ENCODE measurements at places on chromosomes 2 and 18.

DNA sequence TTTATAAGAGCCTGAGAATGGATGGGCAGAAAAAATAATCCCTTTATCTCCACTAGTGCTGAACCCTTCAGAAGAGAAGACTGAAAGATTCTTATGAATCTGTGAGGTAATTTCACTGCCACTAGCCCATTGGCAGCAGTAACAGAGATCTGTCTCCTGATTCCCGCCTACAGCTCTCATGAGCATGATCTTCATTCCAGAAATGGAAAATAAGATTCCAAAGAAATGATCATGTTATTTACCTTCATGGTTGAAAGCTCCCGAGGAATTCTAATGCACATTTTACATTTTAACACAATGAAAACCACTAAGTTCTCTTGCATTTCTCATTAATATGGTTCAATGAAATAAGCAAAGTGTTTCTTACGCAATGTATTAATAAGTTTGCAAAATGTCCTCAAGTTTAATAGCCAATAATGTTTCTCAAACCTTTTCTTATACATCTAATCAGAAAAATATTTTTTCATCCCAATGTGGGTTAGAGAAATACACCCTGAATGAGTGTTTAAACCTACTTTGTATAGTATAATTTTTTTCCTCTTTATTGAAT lies 905.6 kb downstream of the TMEM182 start:
- DNase-seq, result no peak

DNA sequence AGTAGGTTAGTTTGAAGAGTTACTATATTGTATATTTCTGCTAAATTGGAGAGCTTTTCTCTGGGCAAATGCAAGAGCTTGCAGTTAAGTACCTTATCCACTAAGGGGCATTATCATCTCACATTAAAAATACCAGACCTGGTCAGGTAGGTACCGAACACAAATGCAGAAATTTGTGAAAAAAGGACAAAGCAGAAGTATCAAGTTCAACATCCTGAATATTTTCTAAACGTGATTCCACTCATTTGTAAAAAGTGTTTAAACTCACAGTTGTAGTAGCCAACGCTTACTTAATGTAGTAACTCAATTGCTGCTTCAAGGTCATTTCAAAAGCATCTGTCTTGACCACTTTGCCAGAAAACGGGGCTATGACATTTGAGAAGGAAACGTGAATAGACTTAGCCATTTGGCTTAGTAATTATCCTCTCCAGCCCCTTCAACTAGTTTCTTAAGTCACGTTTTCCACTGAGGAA lies 52.1 kb downstream of the CYRIA start:
- DNase-seq, result no peak

DNA sequence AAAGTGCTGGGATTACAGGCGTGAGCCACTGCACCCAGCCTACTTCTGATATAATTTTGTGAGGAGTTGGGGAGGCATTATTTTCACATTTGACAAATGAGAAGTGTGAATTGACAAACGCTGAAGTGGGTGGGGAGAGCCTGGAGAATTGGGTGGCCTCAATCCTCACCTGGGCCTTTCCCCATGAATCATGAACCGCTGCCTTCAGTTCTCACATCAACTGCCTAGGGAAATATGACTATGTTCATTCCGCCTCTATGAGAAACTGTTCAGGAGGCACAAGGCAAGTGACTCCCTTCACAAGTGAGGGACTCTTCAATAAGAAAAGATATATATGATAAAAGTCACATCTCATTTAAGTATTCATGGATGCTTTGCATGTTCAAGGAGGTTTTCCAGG lies 96.6 kb upstream of the RND3 start:
- no peak for DNase-seq

DNA sequence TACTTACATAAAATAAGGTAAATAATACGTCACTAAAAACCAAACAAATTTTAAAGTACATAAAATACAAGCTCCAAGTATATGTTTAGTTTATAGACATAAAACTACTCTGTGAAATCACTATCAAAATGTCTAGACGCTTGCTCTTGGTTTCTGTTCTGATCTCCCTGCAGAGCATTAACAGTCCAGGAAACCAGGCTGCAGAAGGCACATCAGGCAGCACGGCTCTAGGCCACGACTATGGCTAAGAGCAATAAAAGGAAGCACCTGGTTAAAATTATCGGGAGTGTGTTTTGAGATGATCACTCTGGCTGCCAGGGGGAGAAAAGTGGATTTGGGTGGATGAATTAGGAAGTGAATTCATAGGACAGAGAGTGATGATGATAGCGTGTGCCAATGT lies 196.0 kb upstream of the SPHKAP start:
- no peak for DNase-seq

GRCh38 chr2:74983631-74984392 lies 25.4 kb downstream of the POLE4 start:
- no peak for DNase-seq

- DNase-seq, result no peak
These were observed 573.5 kb downstream of the DSC3 start for GRCh38 chr18:30469091-30469490.

- DNase-seq, result no peak
These were observed 193.4 kb upstream of the RMP24 start for GRCh38 chr18:35778850-35779627.

DNA sequence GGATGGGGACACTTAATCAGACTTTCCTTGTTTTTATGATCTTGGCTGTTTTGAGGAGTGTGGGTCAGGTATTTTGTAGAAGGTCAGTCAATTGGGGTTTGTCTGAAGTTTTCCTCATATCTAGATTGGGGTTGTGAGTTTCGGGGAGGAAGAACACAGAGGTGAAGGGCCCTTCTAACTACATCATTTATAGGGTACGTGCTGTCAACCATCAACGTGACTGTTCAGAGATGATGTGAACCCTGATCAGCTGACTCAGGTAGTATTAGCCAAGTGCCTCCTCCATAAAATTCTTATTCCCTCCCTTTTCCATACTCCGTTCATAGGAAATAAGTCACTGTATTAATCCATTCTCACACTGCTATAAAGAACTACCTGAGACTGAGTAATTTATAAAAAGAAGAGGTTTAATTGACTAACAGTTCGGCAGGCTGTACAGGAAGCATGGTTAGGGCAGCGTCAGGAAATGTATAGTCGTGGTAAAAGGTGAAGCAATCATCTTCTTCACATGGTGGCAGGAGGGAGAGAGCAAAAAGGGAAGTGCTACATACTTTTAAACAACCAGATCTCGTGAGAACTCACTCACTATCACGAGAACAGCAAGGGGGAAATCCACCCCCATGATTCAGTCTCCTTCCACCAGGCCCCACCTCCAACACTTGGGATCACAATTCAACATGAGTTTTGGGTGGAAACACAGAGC lies 547.1 kb upstream of the LINC00305 start:
- no peak for DNase-seq

DNA sequence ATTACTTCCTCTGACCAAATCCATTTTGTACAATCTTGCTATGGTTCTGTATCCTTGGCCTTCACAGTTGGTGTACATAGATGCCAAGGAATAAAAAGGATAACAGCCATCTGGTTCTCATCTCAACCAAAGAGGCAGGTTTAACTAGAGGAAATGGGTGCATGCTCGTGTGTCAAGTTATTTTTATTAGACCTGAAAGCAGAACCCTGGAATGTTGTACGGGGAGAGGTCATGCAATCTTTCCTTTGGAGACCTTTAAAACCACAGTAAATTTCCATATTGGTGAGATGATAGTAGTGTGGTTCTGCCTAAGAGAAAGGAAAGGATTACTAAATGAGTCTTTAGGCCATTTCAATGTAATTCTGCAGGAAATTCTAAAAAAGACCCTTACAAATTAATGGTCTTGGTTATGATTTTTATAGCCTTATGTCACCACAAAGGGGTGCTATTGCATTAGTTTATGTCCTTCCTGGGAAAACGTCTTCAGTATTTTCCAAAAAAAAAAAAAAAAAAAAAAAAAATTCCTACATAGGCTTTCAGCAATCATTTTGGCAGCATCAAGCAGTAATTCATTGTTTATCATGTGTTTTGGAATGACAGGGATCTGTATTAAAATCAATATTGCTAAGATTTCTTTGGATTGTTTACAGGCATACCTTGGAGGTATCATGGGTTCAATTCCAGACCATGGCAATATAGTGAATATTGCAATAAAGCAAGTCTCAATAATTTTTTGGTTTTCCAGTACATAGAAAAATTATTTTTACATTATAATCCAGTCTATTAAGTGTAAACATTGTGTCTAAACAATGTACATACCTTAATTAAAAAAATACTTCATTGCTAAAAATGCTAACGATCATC lies 270.8 kb downstream of the NYAP2 start:
- DNase-seq, result peak; percentile 5

- no peak for DNase-seq
These were observed 4.7 kb downstream of the DGKD start for GRCh38 chr2:233358947-233359346.

GRCh38 chr18:61993831-61994230 lies 101.0 kb upstream of the RNF152 start:
- DNase-seq, result no peak

DNA sequence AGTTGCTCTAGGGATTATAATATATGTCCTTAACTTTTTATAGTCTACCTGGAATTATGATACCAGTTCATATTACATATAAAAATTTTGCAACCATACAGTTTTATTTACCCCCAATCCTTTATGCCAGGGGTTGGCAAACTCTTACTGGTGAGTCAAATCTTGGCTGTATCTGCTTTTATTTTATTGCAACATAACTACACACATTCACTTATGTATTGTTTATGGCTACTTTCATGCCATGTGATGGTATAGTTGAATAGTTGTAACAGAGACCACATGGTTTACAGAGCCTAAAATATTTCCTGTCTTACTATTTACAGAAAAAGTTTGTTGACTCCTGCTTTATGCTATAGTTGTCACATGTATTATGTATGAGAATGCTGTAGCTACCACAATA lies 25.8 kb upstream of the DLX2 start:
- DNase-seq, result no peak

- DNase-seq, result no peak
These were observed 1.4 kb upstream of the BCL2 start for GRCh38 chr18:63320975-63321265.

DNA sequence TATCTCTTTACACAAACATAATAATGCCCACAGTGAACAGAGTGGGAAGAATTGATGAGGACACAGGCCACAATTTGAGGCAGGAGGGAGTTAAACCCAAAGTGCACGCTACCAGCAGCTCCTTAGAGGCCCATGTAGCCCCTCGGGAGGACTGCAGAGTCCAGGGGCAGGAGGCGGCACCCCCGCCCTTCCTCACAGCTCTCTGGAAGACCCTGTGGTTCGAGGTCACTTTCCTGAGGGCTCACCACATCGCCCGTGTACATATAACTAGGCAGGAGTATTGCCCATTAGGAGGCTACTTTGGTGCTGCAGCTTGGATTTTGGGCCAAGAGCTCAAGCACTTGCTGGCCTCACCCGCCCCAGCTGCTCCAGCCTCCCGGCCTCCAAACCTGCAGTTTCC lies 22.2 kb upstream of the CIDEA start:
- DNase-seq, result no peak

DNA sequence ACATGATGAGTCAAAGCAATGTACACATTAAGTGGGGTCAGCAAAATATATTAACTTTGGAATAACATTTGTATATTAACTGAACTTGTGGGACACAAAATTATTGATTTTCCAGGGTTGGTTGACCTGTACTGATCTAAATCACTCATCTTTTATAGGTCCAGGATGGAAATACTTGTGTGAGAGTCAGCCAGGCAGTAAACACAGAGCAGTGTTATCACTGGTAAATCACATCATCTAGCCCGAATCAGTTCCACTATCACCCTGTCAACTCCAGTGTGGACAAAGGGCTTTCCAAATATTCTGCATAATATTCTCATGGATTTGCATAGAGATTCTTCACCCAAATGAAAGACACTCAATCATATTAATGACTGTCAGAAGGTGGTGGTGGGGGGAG lies 295.7 kb downstream of the LRP1B start:
- DNase-seq, result no peak

- no peak for DNase-seq
These were observed 226.0 kb upstream of the LRRTM1 start for GRCh38 chr2:80530442-80531064.

DNA sequence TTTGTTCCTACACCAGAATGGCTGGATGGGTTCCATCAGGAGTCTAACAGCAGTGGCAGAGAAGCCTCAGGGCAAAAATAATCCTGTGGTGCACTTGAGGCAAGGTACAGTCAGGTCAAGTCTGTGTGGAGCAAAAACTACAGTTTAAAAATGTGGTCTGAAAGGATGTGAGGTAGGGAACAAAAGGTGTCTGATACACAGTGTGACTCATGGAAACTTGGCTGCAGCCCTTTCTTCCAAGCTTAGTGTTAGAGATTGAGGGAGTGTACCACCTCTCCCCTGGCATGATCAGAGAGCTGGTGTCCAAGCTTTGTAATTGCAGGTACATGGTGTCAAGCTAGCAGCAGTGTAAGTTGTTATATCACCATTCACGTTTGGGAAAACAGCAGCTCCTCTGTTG lies 8.9 kb downstream of the ANKAR start:
- DNase-seq, result no peak

DNA sequence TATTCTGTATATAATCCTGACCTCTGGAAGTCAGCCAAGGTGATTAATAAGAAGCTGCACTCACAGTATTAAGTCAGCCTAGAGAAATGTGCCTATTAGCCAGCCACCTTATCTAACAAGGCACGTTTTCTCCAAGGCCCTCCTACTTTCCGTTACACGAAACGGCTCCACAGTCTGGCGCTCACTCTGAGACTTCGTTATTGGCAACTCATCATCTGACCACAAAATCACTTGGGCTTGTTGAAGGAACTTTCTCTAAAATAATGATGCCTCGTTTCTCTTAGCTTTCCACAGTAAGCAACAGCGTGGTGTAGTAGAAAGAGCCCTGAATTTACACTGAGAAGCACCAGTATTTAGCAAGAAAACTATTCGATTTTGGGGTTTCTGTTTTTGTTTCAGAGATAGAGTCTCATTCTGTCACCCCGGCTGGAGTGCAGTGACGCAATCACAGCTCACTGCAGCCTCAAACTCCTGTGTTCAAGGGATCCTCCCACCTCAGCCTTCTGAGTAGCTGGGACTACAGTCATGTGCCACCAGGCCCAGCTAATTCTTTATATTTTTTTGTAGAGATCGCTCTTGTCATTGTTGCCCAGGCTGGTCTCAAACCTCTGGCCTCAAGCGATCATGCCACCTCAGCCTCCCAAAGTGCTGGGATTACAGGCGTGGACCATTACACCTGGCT lies 53.6 kb upstream of the SLC14A1 start:
- DNase-seq, result peak; percentile 39

GRCh38 chr2:45291296-45291701 lies 282.0 kb upstream of the SIX2 start:
- DNase-seq, result no peak

- DNase-seq, result no peak
These were observed 38.1 kb downstream of the PLEK start for GRCh38 chr2:68403199-68403644.

DNA sequence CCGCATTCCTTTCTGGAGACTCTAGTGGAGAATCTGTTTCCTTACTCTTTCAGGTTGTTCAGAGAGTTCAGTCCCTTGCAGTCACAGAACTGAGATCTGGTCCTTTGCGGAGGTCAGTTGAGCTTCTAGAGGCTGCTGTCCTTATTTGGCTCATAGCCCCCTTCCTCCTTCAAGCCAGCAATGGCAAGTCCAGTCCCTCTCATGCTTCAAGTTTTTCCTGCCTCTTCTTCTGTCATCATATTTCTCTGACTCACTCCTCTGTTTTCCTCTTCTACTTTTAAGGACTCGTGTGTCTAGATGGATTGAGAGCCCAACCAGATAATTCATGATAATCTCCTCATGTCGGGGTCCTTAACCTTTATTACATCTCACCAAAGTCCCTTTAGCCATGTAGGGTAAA lies 173.5 kb upstream of the FOSL2 start:
- DNase-seq, result no peak

- no peak for DNase-seq
These were observed 251.3 kb upstream of the ATP5MC3 start for GRCh38 chr2:175432793-175433192.

- no peak for DNase-seq
These were observed 58.3 kb upstream of the GALNT3 start for GRCh38 chr2:165852394-165852793.

Data from GM04503 (cell line).